ENCODE measurements at places on chromosomes 2 and 18.

- peak; percentile 34 for DNase-seq
Measured at GRCh38 chr2:159227467-159227866, 59.0 kb downstream of the WDSUB1 start.

- DNase-seq: no peak
Measured at GRCh38 chr2:173590276-173590861, 235.7 kb downstream of the CDCA7 start.

DNA sequence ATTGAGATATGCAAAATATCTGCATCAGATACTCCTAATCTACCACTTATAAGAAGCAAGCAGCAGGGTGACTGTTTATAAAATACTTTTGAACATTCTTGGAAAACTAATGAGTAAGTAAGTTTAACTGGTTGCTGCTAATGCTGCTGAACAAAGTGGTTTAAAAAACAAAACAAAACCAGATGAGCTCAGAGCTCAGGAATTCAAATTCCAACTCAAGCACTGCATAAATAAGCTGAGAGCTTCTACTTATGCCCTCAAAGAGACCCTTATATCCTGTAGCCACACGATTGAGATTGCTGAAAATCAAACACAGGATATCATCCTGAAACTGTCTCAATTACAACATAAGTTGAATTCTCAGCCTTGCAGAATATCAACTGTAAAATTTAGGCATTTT lies 62.3 kb upstream of the NYAP2 start:
- no peak for DNase-seq

DNA sequence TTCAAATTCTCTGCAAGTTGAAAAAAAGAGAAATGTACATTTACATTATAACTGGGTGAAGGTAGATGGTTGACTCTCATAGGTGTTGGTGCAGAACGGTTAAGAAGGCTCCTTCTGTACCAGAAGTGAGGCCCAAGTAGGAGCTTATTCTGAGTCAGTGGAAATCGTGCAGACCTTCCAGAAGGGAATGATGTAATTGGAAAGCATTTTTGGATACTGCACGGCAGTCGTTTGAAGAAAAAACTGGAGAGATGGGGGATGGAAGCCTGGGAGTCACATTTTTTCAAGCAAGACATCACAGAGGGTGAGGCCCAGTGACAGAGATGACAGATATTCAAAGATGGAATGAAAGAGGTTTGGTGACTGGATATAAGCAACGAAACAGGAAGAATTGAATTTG lies 39.4 kb downstream of the HRH4 start:
- no peak for DNase-seq

DNA sequence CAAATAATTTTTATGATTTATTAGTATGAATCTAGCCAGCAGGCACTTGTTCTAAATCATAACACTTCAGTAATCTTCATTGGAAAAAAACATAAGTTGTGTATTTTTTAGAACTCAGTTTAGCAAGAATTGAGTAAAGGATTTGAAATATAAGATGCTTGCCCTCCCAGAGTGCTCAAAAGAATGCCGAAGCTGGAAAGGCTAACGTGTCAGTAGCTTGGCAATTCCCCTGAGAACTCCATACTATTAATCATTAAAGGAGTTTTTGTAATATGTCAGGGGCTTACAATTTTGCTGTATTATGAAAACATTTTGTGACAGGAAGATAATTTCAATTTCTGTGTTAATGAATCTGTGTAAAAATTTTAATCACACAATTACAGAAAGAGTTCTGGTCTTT lies 122.7 kb downstream of the GULP1 start:
- no peak for DNase-seq

- peak; percentile 62 for DNase-seq
Measured at GRCh38 chr2:134232868-134233727, 20.8 kb upstream of the MGAT5 start.

- DNase-seq: no peak
Measured at GRCh38 chr2:240450532-240451107, 15.2 kb downstream of the GPC1 start.

DNA sequence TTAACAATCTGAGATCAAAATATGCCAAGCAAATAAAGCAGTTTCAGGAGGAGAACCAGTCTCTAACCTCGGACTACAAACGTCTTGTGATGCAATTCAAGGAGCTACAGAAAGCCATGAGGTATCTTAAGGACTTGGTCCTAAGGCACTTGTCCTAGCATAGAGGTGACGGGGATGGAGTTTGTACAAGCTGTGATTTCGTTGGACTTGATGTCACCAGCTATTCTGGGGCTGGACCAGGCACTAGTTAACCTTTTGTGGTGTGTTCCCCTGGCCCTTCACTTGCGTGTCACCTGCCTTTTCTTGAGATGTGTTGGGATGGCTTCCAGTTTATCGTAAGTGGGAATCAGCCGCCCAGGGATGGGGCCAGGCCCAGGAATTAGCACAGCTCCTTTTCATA lies 33.7 kb downstream of the OTOF start:
- no peak for DNase-seq

DNA sequence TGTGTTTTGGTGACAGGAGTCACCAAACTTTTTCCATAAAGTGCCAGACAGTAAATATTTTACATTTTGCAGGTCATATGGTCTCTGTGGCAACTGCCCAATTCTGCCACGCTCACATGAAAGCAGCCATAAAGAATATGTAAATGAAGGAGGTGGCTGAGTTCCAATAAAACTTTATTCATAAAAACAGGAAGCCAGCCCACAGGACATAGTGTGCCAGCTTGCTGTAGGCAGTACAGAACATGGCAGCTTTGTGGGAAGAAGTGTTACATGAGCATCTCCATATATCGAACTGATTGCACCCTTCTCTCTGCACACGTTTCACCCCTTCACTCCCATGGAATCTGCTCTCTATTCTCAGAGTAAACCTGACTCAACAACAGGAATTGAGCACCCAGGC lies 10.2 kb downstream of the ASB18 start:
- DNase-seq: no peak

GRCh38 chr2:142217804-142218203 lies 87.0 kb upstream of the LRP1B start:
- no peak for DNase-seq

DNA sequence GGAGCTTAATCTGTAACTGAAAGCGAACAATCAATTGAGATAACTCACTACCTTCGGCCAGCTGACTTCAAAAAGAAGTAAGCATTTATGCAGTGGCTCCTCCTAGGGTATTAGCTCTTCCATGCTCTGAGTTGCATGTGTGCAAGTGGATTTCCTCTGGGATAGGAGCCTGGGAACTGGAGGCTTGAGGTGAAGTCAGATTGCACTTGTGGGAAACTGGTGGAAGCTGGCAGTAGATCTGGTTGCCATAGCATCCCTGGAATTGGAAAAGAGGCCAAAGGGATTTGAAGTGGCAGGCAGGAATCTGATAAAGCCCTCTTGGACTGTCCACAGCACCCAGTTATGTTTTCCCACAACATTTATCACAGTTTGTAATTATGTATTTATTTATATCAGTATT lies 50.6 kb upstream of the FMNL2 start:
- DNase-seq: no peak

- no peak for DNase-seq
Measured at GRCh38 chr2:128473175-128474035, 154.7 kb upstream of the HS6ST1 start.

DNA sequence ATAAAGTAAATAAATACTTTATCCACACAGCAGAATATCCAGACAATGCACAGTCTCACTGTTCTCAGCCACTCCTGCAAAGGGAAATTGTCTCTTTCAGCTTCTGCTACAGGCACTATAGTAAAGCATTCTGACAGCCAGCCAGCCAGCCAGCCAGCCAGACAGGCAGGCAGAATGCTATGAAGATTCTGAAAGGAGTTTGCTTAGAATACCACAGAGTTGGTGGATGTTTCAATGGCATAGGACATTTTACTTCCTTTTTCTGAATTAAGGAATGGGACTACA lies 116.1 kb upstream of the CYP26B1 start:
- no peak for DNase-seq

GRCh38 chr2:71498261-71498701 lies 44.9 kb downstream of the DYSF start:
- DNase-seq: no peak

GRCh38 chr2:218717262-218717661 lies 6.6 kb downstream of the TTLL4 start:
- DNase-seq: no peak

All from CD4-positive, alpha-beta T cell treated with Interleukin-12 subunit alpha and Interleukin-12 subunit beta, for 1 hour (primary cell).